ENCODE measurements at places on chromosomes 11 and 22. TPM values are rescaled to one million over a fixed set of nuclear protein-coding genes. Genes with fewer than 3 reads are reported as not detected.

The RTN4R gene
- 1.2 TPM for total RNA-seq

The C22orf23 gene
- total RNA-seq = 0.57 TPM

DNA sequence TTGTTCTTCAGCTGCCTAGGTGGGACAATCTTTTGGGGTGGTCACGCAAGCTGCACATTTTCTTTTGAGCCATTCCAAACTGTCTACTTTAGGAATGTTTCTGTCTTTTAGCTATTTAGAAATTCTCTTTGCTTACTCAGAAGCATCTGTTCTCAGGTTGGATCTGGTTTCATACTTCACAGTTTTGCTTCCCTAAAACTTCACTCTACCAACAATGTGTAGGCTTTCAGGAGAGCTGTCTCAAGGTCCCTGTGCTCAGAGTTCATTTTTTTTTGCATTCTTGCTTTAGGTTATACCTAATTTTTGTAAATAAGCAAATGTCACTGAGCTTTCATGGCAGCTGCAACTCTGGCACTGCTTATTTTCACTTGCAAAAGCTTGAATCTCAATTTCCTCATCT lies 36.7 kb downstream of the CCDC90B start:
- DNase-seq = no peak
- H3K36me3 ChIP-seq = peaks cover 2% of the 10 kb centered on the region
- H3K27me3 ChIP-seq = no peaks in the 10 kb centered on the region
- H3K4me1 ChIP-seq = no peaks in the 10 kb centered on the region
- no peak overlapping the region for H3K4me3 ChIP-seq

DNA sequence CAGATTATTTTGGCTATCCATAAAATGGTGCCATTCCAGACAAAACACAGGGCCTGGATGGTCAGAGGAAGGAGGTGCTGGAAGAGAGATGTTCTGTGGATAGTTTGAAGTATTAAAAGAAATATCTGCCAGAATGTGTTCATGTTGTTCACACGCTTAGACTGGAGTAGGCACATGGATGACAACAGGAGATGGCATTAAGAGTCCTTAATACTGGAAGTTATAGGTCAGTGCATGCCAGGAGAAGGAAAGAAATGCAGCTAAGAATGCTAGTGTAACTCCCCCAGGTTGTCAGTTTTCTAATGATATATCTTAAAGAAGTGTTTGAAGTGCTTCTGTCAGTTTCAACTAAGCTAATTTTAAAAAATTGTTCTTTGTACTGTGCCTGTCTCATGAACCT lies 20.2 kb downstream of the KREMEN1 start:
- H3K4me1 ChIP-seq = peaks cover 5% of the 10 kb centered on the region
- H3K36me3 ChIP-seq = peaks cover 5% of the 10 kb centered on the region
- no peaks in the 10 kb centered on the region for H3K27me3 ChIP-seq

- H3K36me3 ChIP-seq = no peaks in the 10 kb centered on the region
- H3K27ac ChIP-seq = no peak overlapping the region
- H3K27me3 ChIP-seq = no peaks in the 10 kb centered on the region
- H3K4me3 ChIP-seq = no peak overlapping the region
Observed at GRCh38 chr22:43474161-43475101, 62.6 kb downstream of the MPPED1 start.

DNA sequence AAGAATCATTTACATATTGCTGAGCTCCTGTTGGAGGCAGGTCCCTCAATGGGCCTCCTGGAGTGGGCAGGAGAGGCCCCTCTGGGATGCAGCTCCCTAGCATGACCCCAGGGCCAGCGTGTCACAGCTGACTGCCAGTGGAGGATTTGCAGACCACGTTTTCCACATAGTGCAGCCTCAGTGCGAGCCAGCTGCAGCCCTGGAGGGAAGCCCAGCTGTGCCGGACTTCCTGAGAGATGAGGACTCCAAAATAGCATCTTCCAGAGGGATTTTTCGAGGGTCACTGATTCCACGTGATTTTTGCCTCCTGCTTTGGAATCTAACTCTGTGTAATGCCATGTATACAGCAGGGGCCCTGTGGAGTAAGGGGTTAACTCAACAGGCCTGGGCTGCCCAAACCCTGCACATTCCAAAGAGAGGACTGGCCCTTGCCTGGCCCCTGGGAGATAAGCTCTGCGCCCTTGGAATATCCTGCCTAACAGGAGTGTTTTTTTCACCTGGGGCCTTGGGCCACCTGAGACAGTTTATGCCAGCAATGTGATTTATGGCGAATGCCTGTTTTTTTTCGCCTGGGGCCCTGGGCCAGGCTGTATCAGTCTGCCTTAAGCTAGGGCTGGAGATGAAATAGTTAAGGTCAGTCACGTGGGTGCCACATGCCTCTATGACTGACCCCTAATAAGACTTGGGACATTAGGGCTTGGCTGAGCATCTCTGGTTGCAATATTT lies 47.4 kb downstream of the RPS6KA4 start:
- no peaks in the 10 kb centered on the region for H3K4me1 ChIP-seq
- H3K36me3 ChIP-seq = no peaks in the 10 kb centered on the region
- peak; percentile 73 for DNase-seq
- no peaks in the 10 kb centered on the region for H3K27me3 ChIP-seq

- no peak for DNase-seq
- no peaks in the 10 kb centered on the region for H3K36me3 ChIP-seq
- no peaks in the 10 kb centered on the region for H3K27me3 ChIP-seq
- H3K4me1 ChIP-seq = no peaks in the 10 kb centered on the region
- no peak overlapping the region for H3K27ac ChIP-seq
Observed at GRCh38 chr22:26442086-26442756, 13.2 kb downstream of the ASPHD2 start.

DNA sequence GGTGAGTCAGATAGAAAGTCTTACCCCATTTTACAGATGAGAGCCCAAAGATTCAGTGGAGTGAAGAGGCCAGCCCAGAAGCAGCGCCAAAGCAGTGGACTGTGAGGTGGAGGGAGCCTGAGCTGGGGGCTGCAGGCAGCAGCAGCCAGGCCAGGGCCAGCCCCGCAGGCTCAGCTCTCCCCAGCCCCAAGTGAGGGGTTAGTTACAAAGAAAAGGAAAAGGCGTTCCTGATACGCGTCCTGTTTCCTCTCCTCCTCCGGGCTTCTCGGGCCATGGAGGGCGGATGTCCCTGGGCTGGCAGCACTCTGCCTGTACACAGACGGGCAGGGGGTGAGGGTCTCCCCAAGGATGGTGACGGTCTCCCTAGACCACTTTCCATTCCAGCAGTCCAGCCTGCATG lies 44.9 kb downstream of the ARRB1 start:
- H3K4me1 ChIP-seq = no peaks in the 10 kb centered on the region
- no peaks in the 10 kb centered on the region for H3K27me3 ChIP-seq
- DNase-seq = no peak
- H3K4me3 ChIP-seq = no peak overlapping the region
- H3K36me3 ChIP-seq = no peaks in the 10 kb centered on the region

DNA sequence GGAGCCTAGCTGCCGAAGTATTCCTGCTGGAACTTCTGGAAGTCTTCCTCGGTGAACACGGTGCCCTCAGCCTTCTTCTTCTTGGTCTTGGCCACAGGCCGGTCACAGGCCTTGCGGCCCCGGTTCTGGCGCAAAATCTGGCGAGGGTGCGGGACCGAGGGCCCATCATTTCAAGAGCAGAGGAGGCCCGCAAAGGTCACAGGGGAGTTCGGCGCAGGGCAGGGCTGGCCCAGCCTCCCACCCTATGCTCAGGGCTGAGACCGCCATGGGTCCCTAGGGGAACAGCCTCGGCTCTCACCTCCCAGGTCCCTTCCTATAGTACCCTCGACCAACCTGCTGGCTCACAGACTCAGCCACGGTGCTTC lies 3.1 kb downstream of the RPS19BP1 start:
- H3K36me3 ChIP-seq = no peaks in the 10 kb centered on the region
- no peak for DNase-seq
- H3K27ac ChIP-seq = no peak overlapping the region
- no peaks in the 10 kb centered on the region for H3K27me3 ChIP-seq
- H3K4me3 ChIP-seq = no peak overlapping the region

- H3K27me3 ChIP-seq = no peaks in the 10 kb centered on the region
- H3K36me3 ChIP-seq = no peaks in the 10 kb centered on the region
- DNase-seq = no peak
- no peaks in the 10 kb centered on the region for H3K4me1 ChIP-seq
- no peak overlapping the region for H3K4me3 ChIP-seq
Observed at GRCh38 chr22:37253126-37253660, 9.1 kb upstream of the RAC2 start.

DNA sequence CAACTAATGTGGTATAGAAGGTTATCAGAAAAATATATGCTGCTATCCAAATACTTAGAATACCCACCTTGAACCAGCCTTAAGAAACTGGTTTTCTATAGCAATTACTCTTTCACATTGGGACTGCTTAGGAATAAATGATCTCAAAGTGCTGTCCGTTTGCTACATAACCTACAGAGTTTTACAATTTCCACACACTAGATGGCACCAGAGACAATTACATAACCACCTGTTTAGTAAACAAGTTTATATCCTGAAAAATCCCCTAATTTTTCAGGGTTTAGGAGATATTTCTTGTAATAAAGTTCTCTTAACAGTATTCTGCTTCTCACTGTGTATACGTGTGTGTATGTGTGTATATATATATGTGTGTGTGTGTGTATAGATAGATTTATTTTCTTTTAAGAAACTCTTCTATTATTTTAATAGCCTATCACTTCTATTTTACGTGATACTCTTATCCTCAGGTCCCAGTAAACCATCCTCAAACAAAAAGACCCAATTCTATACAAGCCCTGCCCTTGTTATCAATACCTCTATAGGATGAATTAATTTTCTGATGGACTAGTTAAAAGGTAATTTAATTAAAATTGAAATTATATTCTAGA lies 6.7 kb upstream of the OR5I1 start:
- H3K27ac ChIP-seq = no peak overlapping the region
- H3K36me3 ChIP-seq = no peaks in the 10 kb centered on the region
- H3K4me1 ChIP-seq = no peaks in the 10 kb centered on the region
- H3K27me3 ChIP-seq = no peaks in the 10 kb centered on the region

DNA sequence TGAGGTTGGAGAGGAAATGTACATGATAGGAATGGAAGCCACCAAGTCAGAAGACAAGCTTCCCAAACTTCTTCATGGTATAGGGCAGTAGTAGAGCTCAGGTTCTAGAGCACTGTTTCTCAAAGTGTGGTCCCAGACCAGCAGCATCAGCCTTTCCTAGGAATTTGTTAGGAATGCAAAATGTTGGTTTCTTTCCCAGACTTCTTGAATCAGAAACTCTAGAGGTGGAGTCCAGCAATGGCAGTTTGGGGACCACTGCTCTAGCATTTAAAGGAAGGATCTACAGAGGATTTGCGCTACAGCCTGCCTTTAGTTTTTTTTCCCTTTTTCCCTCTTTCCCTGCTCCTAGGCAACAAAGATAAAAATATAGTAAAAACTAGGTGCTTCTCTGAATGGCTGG lies 17.0 kb upstream of the MMP12 start:
- no peak for DNase-seq
- H3K36me3 ChIP-seq = no peaks in the 10 kb centered on the region
- H3K27me3 ChIP-seq = no peaks in the 10 kb centered on the region
- H3K4me3 ChIP-seq = no peak overlapping the region
- no peak overlapping the region for H3K27ac ChIP-seq
- H3K4me1 ChIP-seq = no peaks in the 10 kb centered on the region

- peak overlapping the region; percentile 98 for H3K4me3 ChIP-seq
- H3K36me3 ChIP-seq = peaks cover 26% of the 10 kb centered on the region
Observed at GRCh38 chr11:123062158-123062891, 389 bp upstream of the HSPA8 start.

DNA sequence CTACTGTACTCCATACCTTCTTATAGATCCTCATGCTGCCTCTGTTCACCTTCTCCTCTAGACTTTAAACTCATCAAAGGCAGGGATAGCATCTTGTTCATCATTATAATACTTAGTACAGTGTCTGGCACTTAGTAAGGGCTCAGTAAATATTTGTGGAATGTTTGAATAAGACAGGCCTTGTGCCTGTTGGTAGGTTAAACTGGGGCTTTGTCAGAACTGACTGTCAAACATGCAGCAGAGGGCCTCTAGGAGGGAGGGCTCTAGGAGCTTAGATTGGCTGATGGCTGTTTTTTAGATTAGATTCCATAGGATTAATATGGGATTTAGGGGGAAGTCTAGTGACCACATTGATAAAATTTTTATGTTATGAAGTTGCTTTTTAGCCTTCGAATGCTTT lies 70.8 kb downstream of the RNF169 start:
- H3K27ac ChIP-seq = no peak overlapping the region
- H3K4me1 ChIP-seq = peaks cover 4% of the 10 kb centered on the region
- no peak overlapping the region for H3K4me3 ChIP-seq
- H3K27me3 ChIP-seq = no peaks in the 10 kb centered on the region
- peaks cover 4% of the 10 kb centered on the region for H3K36me3 ChIP-seq

Measured in kidney (tissue), 22 donors.